ENCODE measurements at places on chromosomes 11 and 22.

DNA sequence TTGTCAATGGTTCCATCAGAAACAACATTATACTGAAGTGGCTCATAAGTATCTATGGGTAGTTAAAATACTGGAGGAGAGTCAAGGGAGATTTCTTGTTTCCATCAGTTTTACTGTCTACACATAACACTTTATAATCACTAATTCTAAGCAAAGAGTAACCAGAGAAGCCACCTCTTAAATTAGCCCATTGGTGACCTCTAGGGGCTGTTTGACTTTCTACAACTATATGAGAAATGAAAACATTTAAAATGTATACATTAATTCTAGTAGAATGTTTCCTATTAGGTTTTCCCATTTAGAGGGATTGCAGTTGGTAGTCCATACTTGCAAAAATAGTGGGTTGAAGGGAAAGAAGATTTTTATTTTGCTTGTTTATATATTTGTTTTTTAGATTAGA is 504.3 kb downstream of the FAM181B start:
- DNase-seq: peak; percentile 22

DNA sequence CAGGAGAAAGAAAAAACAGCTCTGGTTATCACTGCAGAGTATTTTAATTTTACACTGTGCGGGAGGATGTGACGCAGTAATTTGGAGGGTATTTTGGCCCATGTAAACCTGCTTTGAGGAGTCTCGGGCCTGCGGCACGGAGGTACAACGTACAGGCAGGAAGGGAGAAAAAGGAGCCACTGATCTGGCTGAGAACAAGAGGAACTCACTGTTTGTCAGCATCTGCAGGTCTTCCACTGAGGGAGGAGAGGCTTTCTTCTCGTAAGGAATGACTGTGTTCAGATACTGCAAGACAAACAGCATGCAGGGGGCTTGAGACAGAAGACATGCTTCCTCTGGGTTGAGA is 44.0 kb downstream of the FEZ1 start:
- no peak for DNase-seq

- no peak for DNase-seq
Observed at GRCh38 chr11:1387961-1388762, 1.6 kb upstream of the BRSK2 start.

DNA sequence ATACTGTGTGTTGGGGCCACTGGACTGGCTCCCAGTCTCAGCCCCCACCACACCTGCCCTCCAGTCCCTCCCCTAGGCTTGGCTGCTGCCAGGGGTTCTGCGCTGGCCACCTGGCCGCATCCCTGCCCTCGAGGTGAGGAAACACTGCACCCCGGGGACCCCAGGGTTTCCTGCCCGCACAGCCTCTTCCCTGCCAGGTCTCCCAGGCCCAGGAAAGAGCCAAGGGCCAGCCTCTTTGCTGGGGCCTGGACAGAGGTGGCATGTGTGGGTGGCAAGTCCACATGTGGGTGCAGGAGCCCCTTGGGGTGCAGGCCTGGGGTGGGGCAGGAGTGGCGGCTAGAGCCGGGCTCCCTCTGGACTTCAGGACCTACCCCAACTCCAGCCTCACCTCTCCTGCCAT is 2.5 kb downstream of the EPS8L2 start:
- no peak for DNase-seq

- no peak for DNase-seq
Observed at GRCh38 chr11:24635588-24636290, 138.9 kb downstream of the LUZP2 start.

DNA sequence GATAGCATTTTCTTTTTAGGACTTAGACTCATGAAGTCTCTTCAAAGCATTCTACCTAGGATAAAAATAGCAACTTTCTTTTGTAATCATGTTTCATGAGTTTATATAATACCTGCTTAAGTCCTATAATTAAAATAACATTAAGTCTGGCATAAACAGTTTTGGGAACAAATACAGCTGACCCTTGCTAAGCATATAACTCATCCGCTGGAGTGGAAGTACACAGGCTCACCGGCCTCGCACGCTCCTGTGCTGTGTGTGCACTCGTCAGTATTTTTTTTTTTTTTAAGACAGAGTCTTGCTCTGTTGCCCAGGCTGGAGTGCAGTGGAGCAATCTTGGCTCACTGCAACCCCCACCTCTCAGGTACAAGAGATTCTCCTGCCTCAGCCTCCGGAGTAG is 221.8 kb downstream of the ADAMTS15 start:
- no peak for DNase-seq

GRCh38 chr11:44016131-44016530 is 31.6 kb upstream of the ACCSL start:
- peak; percentile 78 for DNase-seq

GRCh38 chr11:123241874-123242543 is 47.0 kb upstream of the CLMP start:
- no peak for DNase-seq

DNA sequence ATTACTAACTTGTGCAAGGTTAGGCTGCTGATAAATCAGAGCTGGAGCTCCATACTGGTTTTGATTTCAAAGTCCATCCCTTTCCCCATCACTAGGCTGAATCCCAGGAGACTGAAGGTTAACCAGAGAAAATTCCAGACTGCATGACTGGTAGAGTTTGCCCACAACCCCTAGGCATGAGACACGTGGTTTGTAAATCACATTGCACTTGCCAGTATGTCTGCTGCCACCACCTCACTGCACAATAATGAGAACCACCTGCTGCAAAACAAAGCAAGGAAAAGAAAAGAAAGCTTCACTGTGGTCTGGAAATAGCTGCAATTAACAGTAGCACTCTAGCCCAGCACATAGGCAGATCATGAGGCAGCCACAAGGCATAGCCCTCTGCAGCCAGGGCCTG is 67.6 kb upstream of the NTM start:
- no peak for DNase-seq

- DNase-seq: peak; percentile 97
Observed at GRCh38 chr22:39292561-39293074, 26.8 kb downstream of the RPL3 start.

DNA sequence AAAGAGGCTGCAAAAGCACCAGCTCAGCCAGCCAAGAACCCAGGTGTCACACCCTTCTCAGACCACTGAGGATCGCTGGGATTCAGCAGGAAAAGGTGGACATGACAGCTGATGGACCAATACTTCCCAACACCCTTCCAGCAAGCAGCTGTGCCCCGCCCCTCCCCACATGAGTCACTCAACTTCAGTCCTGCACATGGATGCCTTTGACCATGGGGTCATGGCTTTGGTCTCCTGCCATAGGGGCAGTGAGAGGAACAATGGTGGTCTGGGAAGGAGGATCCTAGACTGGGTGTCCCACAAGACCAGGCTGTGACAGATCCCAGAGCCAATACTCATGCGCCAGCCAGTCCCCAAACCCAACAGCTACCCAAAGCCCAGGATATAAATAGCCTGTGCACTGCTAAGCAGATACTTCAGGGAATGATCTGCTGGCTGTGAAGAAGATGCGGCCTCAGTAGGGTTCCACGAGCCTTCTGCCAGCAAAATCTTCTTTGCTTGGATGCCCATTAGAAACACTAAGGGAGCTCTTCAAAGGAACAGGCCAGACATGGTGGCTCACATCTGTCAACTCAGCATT is 5.5 kb upstream of the RGL4 start:
- DNase-seq: peak; percentile 35

GRCh38 chr11:132925825-132926469 is 606.4 kb downstream of the OPCML start:
- no peak for DNase-seq

DNA sequence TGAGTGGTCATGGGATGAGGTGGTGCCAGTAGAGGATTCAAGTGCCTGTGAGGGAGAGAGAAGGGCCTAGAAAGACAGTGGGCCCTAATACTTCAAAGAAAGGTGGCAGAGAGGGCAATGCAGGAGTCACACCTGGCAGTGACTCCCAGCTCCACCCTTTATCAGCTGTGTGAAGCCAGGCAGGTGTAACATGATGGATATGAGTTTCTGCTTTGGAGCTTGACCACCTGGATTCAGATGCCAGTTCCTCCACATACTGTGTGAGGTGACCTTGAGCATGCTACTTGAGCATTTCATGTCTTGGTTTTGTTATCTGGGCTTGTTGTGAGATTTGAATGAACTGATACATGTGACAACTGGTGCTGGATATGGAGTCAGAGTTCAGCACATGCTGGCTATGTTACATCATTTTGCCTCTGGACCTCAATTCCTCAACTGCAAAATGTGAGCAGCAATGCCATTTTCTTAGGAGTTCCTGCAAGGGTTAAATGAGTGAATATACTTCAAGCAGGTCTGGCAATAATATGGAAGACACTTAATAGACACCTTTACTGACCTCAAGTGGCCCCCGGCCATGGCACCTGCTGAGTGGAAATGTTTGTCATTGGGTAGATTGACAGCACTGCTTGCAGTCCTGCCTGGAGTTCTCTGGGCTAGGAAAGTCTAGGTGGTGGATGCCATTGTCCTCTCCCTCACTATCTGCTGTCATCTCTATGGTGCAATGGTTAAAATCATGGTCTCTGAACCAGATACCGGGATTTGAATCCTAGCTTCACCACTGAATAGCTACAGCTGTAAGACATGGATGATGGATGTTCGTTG is 83.3 kb downstream of the MICAL2 start:
- no peak for DNase-seq

GRCh38 chr11:125948278-125949051 is 2.6 kb downstream of the VSIG10L2 start:
- no peak for DNase-seq

DNA sequence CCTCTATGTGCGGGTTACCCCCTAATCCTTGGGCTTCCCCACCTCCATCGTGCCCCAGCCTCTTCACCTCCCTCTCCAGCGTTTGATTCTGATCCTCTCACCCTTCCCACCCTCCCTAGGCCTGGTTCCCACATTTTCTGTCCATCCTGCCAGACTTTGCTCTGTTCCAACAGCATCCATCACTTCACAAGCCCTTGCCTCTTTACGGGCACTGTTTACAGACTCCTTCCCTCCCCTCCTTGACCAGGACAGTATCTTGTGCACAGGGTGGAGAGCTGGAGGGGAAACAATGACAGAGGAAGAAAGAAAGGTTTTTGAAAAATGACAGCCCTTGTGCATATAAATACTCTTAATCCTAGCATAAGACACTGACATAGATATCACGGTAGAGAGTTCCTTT is 30.4 kb downstream of the FEZ1 start:
- DNase-seq: no peak

DNA sequence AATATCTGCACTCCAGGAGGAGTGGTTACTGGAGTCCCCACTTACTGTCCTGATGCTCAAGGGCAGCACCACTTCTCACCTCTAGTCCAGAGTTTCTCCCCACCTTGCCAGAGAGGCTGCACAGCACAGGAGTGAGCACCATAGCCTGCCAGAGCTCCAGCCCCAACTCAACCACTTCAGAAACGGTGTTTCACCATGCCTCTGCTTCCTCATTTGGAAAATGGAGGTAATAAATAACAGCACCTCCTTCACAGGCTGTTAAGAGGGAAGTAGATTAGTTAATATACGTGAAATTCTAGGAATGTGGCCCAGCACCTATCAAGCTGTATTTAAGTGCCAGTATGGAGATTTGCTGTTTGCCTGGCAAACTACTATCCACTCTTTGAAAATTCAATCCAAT is 63.0 kb downstream of the GALNT18 start:
- no peak for DNase-seq

GRCh38 chr11:46984987-46985386 is 48.4 kb downstream of the CSTPP1 start:
- DNase-seq: no peak

GRCh38 chr11:76604626-76605241 is 65.8 kb downstream of the LRRC32 start:
- DNase-seq: peak; percentile 80

- no peak for DNase-seq
Observed at GRCh38 chr22:23269441-23270211, 89.3 kb downstream of the BCR start.

GRCh38 chr11:125165843-125166763 is 1.6 kb downstream of the PKNOX2 start:
- DNase-seq: peak; percentile 33

DNA sequence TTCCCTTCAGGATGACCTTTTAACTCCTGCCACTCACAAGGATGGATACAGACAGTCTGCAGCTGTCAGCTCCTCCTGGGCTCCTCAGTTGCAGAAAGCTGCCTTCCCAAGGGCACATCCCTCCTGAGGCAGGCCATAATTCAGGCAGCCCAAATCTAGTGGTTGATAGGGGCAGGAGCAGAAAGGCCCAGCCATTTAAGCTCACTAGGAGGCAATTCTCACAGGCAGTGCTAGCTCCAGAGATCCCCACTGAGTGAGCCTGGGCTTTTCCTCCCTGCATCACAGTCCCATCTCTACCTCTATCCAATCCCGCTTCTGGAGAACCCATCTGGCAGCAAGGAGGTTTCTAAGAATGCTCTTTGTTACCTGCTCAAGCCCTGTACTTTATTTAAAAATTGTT is 200.6 kb downstream of the ARHGAP42 start:
- no peak for DNase-seq

GRCh38 chr11:110497231-110497978 is 67.7 kb downstream of the FDX1 start:
- DNase-seq: peak; percentile 80

- no peak for DNase-seq
Observed at GRCh38 chr11:14041040-14041439, 78.5 kb downstream of the SPON1 start.
